Dermis microvascular lymphatic vessel endothelial cell (primary cell): ENCODE measurements at places on chromosomes 5 and 9. TPM values are rescaled to one million over a fixed set of nuclear protein-coding genes. Genes with fewer than 3 reads are reported as not detected.

Gene SLC6A19
- not detected in 2 replicates for total RNA-seq

GRCh38 chr5:154646745-154647113, 108.4 kb upstream of the LARP1 start:
- DNase-seq: no peak

DNA sequence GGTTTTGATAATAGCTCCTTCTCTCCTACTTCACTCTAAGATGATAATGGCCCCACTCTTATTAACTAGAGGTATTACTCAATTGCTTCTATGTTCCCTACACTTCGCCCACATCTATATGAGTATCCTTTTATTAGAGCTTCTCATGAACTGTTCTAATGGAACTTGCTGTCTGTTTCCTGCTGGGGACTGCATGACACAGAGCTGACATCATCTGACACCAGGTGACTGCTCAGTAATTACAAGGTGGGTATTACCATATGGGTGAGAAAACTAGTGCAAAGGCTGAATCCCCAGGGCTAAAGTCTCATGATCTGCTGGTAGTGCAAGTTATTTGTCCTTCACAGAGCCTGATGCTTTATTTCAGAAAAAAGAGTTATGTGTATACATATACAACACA, 146.2 kb upstream of the PLCXD3 start:
- DNase-seq: no peak

GRCh38 chr9:124657516-124657915, 113.6 kb downstream of the NR6A1 start:
- no peak for DNase-seq

Gene LHX3
- not detected in 2 replicates for total RNA-seq

Gene SHLD3
- 2.7 TPM in 2 replicates for total RNA-seq

GRCh38 chr5:81912933-81913332, 58.9 kb upstream of the ATG10 start:
- DNase-seq: no peak

Gene NEURL1B
- total RNA-seq: 1.5 and 3.5 TPM in 2 replicates

DNA sequence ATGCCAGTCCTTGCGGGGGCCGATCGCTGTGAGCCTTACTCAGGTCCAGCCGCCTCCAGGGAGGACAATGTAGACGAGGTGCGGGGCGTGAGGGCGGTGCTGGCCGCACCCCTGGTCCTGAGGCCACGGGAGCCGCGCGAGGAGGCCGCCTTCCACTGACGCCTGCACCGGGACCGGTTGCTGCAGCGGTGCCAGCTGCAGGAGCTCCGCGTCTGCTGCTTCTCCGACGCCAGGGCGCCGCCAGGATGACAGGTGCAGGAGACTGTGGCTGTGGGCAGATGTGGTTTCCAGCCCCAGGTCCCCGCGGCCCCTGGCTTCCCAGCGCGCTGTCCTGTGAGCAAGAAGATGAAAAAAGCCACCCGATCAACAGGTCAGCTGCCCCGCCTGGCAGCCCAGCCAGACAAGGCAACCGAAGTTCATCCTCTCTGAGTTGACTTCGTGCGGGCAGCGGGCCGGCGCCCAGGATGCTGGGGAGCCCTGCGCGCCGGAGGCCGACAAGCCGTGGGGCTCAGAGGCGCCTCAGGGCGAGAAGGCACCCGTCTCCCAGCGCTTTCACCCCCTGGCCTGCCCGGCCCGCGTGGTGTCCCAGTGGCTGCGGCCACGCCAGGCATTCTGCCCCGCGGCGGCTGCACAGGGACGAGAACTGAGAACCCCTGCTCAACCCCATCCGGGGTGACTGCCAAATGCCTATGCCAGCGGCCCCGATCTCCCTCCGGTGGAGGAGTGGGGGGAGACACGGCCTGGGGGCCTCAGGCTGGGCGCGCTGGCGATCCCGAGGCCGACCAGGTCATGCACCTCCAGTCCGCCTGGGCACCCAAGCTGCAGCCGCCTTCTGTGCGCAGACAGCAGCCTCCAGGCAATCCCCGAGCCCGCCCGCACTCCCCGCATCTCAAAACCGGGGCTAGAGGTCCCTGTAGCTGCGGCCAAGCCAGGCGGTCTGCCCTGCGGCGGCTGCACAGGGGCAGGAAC, 43.4 kb upstream of the BICD2 start:
- DNase-seq: no peak

- DNase-seq: peak; percentile 25
Observed at GRCh38 chr9:69546265-69546664, 125.9 kb downstream of the APBA1 start.

GRCh38 chr5:155529362-155529761, 515.8 kb downstream of the KIF4B start:
- no peak for DNase-seq

DNA sequence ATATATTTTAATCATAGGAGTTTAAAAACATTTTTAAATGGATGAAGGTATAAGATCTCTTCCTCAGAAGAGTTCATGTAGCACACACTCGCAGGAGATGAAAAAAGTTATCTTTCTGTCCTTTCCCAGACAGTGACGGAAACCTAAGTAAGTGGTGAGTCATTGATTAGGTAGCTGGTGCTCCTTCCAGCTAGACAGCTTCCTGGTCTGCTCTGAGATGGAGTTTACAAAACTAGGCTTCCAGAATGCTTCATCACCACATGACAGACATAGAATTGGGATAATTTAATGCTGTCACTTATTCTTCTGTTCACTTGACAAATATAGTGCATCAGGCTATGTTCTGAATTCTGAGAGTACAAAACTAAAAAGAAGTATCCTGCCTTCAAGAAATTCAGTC, 2393.0 kb upstream of the C9orf72 start:
- DNase-seq: no peak

Gene CLPTM1L
- 256 and 260 TPM in 2 replicates for total RNA-seq

GRCh38 chr5:4050203-4050602, 454.6 kb downstream of the IRX1 start:
- DNase-seq: no peak

DNA sequence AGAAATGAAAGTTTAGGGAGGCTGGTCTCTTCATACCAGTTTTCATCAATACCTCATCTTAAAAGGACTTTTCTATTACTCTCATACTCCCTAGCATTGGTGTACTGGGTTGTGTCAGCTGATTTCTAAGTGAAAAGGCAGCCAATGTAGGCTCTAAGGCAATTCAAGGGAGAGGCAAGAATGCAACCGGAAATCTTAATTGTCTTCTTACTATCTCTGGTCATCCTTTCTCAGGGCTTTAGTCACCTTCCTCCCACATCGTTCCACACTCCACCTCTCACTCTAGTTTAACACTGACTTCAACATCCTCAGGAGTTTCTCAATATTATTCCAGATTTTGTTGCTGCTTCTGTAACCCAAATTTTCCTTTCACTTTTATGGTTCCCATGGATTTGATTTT, 281.8 kb upstream of the RFX3 start:
- no peak for DNase-seq

DNA sequence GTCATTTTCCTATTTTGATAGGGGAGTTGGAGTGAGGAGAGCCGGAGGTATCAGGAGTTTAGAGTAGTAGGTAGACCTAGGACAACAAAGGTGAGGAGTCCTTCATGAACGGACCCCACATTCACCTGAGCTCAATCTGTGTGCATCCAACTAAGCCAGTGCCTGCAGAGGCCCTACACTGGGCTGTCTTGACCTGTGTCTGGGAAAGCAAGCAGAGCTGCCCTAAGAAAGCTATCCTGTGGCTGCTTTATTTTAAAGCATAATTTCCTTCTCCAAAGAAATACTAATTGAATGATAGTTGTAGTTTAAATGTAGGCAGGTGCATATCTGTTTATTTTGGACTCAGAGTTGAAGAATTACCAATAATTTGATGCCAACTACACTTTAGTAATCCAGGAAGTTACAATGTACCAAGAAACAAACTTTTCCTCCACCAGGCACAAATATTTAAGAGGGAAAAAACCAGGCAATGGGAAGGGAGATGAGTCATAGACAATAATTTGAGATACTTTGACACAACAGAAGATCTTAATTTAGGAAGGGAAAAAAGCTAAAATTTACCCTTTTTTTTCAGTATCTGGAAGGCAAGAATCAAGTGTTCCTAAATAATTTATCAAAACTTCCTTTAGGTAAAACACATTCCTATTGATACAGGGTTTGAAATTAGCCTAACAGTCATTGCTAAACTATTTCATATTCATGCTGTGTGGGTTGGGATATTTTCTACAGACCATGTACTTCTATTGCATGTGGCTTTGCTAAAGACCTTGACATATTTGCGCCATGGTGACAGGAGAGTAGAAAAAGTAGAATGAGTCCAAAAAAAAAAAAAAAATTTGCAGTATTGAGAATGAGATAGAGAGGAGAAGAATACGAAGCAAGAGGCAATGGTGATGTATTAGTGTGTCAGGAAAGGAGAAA, 376.6 kb upstream of the TUSC1 start:
- DNase-seq: no peak

DNA sequence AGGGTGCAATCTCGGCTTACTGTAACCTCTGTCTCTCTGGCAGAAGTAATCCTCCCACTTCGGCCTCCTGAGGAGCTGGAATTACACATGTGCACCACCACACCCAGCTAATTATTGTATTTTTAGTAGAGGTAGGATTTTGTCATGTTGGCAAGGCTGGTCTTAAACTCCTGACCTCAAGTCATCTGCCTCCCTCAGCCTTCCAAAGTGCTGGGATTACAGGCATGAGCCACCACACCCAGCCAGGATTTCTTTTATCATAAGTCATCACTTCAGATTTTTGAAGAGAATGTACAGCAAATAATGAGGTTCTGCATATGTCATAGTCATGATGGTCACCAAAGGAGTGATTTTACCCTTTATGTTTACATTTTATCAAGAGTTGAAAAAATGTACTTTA, 108.1 kb downstream of the GCNT1 start:
- no peak for DNase-seq

GRCh38 chr5:15371184-15371583, 128.8 kb upstream of the FBXL7 start:
- DNase-seq: no peak

DNA sequence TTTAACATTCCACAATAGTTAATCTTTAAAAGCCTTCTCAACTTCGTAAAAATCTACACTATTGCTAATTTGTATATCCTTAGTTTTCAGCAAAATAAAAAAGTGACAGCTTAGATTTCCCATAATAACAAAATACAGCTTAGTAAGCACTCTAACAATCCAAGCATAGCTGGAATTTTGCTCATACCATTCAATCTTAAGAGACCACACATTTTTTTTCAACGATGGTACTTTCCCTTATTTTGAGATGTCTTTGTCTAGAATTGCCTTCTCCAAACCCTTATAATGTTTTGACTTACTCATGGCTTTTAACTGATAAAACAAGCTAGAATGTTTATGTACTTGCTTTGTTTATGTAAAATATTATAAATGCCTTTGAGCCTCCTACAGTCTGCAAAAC, 65.6 kb downstream of the HOMER1 start:
- DNase-seq: no peak

DNA sequence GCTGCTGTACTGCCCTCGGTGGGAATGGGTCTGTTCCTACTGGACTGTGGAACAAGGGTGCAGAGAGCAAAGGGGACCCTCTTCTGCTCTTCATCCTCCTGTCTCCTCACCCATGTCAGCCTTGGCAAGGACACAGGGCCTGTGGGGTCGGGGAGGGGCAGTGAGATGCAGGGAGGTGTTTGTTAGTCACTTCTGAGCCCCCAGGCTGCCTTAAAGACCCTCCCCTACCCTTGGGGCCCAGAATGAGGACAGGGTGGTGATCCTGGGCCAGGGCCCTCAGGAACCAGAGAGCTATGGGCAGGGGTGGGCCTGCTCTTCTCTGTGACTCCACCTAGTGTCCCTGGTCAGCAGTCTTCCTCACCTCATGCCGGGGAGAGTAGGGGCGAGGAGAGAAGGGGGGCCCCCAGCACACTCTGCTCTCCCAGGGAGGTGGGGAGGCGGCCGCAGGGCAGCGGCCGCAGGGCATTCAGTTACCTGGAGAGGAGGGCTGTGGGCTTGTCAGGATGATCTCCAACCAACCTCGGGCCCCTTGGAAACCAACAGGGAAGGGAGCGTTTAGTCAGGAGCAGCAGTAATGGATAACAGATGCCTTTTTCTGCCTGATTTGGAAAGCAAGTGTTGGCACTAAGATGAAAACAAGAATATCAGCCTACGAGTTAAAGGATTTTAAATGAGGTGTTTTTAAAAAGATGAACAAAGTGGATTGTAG, 62.0 kb upstream of the GARNL3 start:
- no peak for DNase-seq

DNA sequence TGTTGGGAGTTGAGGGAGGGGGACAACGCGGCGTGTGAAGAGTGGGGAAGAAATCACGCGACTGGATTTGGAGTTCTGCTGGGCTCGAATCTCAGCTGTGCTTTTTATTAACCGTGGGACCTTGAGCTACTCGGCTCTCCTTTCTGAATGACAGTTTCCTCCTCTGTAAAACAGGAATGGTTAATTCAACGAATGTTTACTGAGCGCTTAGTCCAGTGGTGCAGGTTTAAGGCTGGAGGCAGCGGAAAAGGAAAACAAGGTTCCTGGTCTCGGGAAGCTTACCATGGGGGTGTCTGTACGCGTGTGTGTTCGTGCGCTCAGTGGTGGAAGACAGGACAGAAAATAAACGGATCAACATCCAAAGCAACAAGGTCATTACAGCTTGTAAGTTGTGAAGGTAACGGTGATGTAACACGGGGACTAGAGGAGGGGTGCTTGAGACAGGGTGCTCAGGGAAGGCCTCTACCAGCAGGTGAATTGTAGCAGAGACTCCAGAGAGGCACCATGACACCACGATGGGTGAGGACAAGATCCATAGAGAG, 277 bp downstream of the EIF4E1B start:
- no peak for DNase-seq

DNA sequence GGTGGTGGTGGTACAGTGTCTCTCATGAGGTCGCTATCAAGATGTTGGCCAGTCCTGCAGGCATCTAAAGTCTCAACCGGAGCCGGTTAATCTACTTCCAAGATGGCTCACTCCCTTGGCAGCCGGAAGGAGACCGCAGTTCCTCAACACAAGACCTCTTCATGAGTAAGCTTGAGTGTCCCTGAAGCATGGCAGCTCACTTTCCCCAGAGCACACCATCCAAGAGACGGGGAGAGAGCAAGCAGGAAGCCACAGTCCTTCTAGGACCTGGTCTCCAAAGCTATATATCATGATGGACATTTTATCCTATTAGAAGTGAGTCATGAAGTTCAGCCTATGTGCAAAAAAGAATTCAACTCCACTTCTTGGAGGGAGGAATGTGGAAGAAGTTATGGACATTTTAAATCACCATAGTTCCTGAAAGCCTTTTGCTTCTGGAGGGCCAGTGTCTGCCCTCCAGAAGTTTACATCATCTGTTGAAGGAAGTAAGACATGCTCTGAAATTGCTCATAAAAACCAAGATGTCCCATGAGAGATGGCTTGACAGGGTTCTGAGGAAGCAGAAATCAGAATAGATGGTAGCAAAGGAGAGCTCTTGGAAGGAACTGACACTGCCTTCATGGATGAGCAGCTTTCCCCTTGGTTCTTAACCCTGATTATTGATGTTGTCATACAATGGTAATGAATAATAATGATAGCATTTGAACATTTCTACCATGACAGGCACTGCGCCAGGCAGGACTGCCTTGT, 21.3 kb downstream of the GALNT10 start:
- DNase-seq: no peak

GRCh38 chr5:74762599-74762998, 4.3 kb downstream of the GFM2 start:
- no peak for DNase-seq

Gene SPATA31A3
- total RNA-seq: not detected in 2 replicates

Gene PCDHA4
- total RNA-seq: under 0.01 and 0.25 TPM in 2 replicates

- no peak for DNase-seq
Observed at GRCh38 chr5:159971038-159971437, 37.9 kb upstream of the TTC1 start.

- no peak for DNase-seq
Observed at GRCh38 chr5:155522540-155522939, 509.0 kb downstream of the KIF4B start.
